Fibroblast of skin of scalp (primary cell): ENCODE measurements at places on chromosomes 1 and 21.

DNA sequence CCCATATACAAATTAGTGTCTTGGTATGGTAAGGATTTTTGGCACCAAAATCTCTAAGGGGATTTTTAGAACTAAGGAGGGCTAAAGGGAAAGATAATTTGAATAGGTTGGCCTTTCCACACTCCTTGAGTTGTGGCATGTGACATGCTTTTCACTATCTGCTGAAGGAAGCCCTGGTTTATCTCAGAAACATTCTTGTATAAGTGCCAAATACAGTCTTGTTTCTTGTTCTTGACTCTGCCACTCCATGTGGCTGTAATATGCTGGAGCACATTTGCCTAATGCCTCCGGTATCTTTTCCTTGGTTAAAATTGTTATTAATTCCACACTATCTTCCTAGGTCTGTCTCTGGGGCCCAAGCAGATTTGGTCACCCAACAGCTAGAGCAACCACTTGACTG lies 457.0 kb downstream of the USP25 start:
- peak; percentile 31 for DNase-seq

- no peak for DNase-seq
Measured at GRCh38 chr1:144551107-144551542, 41.6 kb upstream of the PPIAL4F start.

DNA sequence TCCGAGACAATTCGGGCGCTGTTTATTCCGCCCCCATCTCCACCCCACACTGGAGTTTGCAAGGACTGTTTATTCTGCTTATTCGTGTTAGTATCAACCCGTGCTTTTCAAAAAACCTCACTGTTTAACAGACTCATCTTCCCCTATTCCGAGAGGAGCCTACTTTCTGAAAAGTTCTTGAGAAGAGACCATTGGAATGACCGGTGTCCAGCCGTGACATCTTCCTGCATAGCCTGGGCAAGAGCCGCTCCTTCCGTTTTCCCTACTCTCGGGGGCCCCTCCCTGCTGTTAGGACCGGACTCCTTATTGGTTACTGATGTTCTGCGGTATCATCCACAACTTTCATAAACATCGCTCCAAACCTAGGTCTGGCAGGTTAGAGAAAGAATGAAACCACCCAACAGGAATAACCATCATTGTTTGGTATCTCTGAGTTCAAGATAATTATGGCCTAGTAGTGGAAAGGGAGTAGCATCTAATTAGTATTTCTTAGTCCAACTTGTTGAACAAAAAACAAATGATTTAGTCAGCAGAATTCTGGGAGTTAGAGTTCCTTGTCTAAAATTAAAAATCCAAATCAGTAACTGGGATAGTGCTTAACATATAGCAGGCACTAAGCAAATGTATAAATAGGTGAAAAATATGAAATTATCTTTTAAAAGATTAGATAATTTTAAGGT lies 837 bp downstream of the STXBP3 start:
- peak; percentile 84 for DNase-seq

DNA sequence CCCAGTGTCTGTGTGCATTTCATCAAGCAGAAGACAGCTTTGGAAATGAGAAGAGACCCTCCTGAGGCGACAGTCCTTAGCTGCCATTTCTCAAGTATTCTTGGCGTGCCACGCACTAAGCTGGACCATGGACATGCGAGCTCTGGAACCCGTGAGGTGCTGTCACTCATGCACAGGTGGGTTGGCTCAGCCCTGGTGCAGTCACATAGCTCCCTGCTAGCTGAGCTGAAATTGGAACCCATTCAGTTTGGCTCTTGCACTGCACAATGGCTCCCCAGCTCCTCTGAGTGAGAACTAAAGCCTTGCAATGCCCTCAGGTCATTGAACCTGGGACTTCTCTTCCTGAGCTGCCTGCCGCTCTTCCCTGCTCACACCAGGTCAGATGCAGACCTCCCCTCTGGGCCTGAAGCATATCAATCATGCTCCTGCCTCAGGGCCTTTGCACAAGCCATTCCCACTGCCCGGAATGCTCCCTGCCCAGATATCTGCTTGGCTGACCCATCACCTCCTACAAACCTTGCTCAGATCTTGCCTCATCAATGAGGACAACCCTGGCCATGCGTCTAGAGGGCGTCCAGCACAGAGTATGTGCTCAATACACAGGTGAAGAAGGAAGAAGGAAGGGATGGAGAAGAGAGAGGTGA lies 6.3 kb upstream of the SRARP start:
- DNase-seq = no peak

- DNase-seq = no peak
Measured at GRCh38 chr1:5943343-5944124, 48.7 kb downstream of the NPHP4 start.

DNA sequence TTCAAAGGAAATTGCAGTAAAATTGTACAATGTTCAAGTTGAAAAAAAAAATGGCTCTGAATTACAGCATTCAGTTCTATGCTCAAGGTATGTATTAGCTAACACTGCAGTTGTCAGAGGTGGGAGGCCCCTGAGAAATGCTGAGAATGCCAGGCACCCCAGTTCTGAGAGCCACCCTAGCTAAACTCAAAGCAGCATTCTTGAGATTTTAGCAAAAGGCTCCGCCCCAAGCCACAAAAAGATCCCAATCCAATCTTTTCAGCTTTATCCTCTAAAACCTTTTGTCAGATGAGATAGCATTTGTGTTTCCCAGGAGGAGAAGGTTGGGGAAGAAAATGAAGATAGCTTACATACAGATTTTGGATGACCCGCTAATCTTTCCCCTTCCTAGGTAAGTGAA lies 68.8 kb downstream of the SMYD2 start:
- DNase-seq = peak; percentile 57

DNA sequence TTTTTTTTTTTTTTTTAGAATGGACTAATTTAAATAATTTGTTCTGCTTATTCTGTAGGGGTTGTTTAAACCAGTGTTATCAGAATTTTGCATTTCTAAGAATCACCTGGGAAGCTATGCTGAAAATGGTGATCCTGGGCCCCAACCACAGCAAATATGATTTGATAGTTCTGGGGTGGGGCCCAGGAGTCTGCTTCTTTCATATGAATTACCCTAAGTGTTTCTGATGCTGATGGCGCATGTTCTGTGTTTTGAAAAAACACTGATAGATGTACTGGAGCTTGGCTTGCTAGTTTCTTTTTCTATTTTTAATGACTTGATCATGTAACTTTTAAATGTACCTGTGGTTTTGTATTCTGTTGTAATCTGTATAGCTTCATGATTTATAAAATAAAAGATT lies 89.3 kb downstream of the CDC14A start:
- DNase-seq = no peak

DNA sequence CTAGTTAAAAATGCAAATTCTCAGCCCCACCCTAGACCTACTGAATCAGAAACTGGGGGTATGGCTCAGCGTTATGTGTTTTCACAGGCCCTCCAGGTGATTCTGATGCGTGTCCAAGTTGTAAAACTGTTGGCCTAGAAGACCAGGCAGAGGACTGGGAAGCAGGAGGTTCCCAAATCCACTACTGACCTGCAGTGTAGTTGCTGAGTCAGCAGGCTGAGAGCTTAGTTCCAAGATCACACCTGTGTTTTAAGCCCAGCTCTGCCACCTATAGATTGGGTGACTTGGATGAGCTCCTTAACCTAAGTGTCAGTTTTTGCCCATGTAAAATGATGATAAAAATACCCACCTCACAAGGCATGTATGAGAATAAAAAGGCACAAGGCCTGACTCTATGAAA lies 4.1 kb downstream of the GRHL3 start:
- no peak for DNase-seq

DNA sequence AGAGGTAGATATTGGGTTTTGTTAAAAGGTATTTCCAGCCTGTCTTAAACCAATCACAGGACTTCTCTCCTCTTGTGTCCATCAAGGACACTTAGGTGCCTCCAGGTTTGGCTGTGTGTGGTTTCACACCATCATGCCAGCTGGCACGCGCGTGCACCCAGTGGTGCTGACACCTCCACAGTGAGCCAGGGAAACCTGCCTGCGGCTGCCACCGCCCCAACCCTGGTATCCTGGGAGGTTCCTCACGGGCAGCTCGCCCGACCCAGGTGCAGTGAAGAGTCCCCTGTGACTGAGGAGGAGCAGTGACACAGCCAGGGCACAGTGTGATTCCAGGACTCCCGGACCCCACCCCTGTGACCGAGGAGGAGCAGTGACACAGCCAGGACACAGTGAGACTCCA lies 13.2 kb upstream of the COL6A2 start:
- DNase-seq = no peak

DNA sequence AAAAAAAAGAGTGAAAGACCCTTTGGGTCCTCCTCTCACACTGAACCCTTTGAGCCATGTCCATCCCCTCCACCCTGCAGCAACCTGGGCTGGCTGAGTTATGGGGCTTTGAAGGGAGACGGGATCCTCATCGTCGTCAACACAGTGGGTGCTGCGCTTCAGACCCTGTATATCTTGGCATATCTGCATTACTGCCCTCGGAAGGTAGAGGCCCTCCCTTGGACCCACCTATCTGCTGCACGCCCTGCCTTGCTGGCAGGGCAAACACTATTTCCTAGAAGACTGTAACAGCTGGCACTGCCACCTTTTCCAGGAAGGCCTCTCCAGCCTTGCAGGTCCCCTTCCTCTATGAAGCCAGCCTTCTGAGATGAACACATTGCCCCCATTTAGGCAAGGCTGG lies 1.1 kb downstream of the SLC50A1 start:
- DNase-seq = no peak

DNA sequence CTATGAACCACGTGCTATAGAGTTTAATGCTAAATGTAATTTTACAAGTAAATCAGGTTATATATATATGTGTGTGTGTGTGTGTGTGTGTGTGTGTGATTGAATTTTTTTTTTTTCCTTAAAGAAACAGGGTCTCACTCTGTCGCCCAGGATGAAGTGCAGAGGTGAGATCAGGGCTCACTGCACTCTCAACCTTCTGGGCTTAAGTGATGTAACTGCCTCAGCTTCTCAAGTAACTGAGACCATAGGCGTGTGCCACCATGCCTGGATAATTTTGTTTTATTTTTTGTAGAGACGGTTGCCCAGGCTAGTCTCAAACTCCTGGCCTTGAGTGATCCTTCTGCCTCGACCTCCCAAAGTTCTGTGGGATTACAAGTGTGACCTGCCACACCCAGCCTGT lies 26.3 kb downstream of the POU2F1 start:
- no peak for DNase-seq

GRCh38 chr1:84360316-84360715 lies 38.0 kb upstream of the DNASE2B start:
- DNase-seq = no peak

GRCh38 chr1:42340901-42341300 lies 5.9 kb upstream of the FOXJ3 start:
- DNase-seq = no peak

DNA sequence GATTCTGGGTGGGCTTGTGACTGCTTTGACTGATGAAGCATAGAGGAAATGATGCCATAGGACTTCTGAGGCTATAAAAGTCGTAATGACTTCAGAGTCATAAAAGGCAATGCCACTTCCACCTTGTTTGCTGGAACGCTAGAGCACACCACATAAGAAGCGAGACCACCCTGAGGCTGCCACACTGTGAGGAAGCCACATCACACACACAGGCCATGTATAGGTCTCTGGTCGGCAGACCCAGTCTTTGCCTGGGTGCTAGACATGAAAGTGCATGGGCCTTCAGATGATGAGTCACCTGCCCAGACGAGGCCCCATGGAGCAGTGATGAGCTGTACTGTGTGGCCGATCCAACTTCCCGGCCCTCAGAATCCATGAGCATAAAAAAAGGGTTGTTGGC lies 14.2 kb upstream of the KANK4 start:
- peak; percentile 22 for DNase-seq

DNA sequence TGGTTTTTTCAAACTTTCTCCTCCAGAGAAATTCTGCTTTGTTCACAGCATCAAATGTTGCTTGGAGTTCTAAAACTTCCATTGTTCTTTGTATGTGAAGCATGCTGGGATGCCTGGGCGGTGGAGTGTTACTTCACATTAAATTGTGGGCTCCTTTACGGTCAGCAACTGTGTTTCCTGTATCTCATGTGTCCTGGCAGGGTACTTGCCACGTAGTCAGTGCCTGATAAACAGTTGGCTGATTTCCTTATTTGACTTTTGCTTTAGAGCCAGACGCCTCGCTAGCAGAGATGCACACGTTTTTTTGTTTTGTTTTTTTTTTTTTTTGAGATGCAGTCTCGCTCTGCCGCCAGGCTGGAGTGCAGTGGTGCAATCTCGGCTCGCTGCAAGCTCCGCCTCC lies 96.7 kb downstream of the UCK2 start:
- no peak for DNase-seq

DNA sequence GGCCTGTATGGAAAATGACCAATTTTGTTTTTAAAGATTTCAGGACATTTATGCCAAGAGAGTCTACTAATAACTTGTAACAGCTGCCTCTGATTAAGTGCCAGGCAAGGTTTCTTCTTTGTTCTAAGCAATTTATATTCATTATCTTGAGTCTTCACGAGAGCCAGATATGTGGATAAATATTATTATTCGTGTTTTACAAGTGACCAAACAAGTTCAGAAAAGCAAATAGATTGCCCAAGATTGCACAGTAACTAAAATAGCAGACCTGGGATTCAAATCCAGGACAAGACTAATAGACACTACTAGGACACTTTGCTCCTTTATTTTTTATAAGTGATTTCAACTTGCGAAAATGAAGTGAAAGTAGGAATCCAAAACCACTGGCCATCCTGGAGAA lies 30.1 kb upstream of the DPT start:
- DNase-seq = no peak

DNA sequence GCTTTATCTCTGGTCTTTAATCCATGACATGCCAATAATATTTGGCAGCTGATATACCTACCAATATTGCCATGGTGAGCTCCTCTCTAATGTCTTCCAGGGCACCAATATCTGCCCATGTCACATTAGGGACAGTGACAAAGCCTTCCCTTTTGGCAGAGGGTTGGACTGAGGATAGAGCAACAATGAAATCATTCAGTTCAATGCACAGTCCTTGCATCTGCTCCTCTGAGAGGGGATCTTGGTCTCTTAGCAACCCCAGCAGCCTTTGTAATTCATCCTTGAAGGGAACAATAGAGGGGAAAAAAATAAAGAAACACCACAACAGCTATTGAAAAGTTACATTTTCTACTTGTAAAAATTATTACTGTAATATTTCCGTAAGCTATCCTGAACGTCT lies 42.3 kb downstream of the NVL start:
- no peak for DNase-seq

DNA sequence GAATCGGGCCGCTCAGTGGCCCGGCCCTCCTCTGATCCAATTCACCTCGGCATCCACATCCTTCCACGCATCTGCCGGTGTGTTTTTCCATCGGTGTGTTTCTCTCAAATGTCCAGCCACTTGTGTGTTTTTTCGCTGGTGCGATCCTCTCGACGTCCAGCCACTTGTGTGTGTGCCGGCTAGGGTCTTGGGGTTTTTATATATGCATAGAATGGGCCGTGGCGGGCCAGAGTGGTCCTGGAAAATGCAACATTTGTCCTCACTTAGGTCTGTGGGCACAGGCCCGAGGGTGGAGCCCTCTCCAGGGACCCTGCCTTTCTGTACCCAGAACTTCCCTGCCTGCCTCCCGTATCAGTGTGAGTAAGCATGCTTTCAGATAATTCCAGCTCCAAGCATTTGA lies 1106.4 kb downstream of the AMY1C start:
- DNase-seq = no peak

GRCh38 chr1:176206006-176206960 lies 803 bp downstream of the COP1 start:
- peak; percentile 43 for DNase-seq
